ENCODE measurements at places on chromosomes 6 and 20.

- no peak for DNase-seq
Observed at GRCh38 chr20:1403624-1404023, 10.8 kb upstream of the FKBP1A start.

GRCh38 chr6:54601600-54602300 is 244.8 kb upstream of the FAM83B start:
- no peak for DNase-seq

- DNase-seq, result no peak
Observed at GRCh38 chr6:168322966-168323365, 3.4 kb upstream of the DACT2 start.

DNA sequence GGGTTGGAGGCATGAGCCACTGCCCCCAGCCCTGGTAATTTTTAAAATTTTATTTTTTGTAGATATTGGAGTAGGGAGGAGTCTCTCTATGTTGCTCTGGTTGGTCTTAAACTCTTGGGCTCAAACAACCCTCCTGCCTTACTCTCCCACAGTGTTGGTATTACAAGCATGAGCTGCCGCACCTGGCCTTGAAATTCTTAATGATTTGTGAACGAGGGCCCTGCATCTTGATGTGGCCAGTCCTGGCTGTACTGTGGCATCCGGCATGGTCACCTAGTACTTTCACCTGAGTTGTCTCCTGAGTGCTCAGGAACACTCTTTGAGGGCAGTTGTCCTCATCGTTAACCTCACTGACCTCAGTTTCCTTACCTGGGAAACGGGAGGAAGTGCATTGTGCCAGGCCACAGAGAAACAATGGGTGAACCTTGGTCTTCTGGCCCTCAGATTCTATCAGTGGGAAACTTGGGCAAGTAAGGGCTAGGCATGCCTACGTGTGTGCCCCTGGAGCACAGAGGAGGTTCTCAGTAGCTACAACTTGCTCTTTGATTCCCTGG is 19.5 kb downstream of the CEBPB start:
- DNase-seq, result no peak

GRCh38 chr20:7159903-7160302 is 392.4 kb downstream of the BMP2 start:
- DNase-seq, result no peak
